Caki2 (cell line): ENCODE measurements at places on chromosomes 12 and 14.

GRCh38 chr12:46370380-46370734 is 2.2 kb downstream of the SLC38A2 start:
- DNase-seq: no peak

DNA sequence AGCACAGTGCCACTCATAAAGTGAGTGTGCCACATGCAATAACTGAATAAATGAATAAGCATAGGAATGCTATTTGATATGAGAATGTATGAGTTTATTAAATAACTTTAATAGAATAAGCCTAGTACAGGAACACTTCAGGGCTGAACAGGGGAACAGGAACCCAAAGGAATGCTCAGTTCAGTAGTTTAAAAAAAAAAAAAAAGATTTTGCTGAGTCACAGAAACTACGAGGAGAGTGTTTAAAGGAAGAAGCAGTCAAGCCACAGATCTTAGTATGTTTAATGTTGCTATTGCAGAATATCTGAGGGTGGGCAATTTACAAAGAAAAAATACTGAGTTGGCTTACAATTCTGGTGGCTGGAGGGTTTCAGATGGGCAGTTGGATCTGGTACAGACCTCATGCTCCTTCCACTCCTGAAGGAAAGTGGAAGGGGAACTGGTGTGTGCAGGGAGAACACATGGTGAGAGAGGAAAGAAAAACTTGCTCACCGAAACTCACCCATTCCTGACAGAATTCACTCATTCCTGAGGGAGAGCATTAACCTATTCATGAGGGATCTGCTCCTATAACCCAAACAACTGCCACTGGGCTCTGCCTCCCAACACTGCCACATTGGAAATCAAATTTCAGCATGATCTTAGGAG is 880.3 kb upstream of the MGAT4C start:
- DNase-seq: peak; percentile 68

- DNase-seq: no peak
These were observed 8.2 kb downstream of the ZFHX2 start for GRCh38 chr14:23543403-23543802.

DNA sequence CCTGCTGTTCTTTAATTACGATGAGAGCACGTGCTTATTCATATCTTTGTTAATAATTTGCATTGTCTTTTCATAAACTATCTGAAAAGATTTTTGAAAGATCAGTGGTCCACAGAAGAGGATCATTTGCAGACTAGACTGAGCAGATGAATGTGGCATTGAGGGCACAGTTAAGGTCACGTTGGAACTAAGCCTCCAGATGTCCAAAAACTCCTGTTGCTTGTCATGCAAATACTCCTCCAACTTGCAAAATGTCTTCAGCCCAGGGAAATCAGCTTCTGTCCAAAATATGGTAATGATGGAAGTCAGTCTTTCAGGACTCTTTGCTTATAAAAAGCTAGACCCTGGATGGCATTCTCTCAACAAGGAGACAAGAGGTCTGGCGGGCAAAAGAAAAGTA is 201.6 kb upstream of the TMEM260 start:
- DNase-seq: no peak

DNA sequence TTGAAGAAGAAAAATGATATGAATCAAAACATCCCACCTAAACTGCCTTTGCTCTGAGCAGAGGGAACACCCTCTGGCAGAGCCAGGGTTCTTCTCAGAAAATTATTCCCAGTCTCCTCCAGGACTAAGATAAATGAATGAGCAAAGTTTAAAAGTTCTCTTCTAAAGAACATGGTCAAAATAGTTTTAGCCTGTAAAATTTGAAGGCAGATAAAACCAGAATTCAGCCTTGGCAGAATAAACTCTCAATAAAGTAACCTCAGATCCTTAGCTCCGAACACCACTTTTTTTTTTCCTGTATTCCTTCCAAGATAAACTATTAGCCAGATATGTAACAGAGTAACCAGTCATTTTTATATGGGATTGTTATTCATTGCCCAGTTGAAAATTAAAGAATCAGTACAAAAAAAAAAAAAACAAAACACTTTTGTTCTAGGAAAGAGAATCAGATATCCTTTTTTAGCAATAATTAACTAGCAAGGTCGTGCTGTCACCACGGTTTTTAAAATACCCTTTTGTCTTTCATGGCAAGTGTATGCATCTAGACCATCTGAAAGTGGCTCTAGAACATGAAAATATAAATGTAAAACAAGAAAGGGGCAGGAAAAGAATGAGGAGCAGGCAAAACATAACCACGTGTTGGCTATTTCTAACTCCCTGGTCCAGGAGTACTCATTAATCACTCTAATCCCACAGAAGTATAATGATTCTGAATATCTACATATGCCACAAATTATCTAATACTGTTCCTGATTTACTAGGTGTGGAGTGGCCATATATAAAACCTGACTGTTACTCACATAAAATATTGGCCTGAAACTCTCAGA is 60.8 kb downstream of the CAPZA3 start:
- DNase-seq: peak; percentile 95

DNA sequence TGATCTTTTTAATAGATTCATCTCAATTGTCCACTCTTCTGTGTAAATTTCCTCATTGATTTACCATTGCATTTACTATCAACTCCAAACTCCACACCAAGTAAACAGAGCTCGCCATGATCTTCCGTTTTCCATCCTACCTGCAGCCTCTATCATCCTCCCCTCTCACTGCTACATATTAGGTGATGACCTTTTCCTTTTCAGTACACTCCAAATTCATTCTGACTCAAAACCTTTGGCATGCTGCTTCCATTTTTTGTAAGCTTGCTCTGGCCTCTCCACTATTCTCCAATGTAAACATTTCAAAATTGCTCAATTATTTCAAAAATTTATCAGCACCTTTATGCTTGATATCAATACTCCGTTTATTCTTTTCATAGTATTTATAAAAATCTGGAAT is 40.2 kb upstream of the PZP start:
- DNase-seq: no peak

DNA sequence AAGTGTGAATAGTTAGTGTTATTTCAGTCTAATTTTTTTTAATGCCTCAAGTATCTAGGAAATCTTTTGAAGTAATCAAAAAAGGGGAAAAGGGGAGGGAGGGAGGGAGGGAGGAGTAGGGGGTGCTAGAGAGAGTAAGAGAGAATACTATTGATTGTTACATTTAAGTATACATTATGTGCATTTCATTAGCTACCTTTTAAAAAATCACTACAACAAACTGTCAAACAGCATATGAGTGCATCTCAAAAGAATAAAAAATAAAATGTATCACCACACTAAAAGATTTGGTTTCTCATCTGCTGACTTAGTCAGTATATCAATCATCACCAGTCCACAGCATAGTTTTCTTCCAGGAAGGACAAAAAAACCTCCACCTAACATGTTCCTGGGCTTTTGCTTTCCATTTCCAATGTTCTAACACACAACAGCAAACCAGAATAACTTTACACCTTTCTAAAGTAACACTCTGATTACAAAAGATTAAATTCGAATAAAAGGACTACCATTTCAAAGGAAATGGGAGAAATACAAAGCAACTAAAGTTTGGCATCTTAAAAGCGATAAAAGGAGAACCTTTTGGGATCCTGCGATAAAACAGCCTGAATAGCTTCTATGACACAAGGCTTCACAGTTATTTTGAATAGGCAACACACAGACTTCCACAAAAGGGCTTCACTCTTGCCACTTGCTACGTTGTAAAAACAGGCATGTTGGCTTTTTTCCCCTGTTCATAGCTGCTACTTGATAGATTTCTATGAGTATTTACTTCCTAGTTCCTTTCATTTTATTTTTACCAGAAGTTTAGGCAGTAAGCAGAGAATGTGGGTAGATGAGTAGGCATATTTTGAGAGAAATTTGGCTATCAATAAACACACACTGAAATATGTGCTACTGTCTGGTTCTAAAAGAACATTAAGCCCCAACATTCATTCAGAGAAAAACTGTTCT is 160.9 kb downstream of the EPS8 start:
- DNase-seq: no peak

- no peak for DNase-seq
These were observed 285.8 kb downstream of the ADGRD1 start for GRCh38 chr12:131239384-131240094.

DNA sequence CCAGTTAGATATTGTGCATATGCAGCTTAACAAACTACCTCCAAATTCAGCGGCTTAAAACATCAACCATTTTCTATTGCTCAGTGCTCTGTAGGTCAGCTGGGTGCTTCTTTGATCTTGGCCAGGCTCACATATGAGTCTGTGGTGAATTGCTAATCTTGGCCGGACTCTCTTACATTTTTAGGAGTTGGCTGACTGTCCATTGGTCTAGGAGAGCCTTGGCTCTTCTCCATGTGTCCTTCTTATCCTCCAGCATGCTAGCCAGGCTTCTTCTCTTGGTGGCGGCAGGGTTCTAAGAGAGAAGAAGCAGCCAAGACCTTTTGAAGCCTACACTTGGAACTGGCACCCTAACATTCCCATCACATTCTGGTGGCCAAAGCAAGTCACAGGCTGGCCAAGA is 174.3 kb upstream of the PWP1 start:
- no peak for DNase-seq

- DNase-seq: no peak
These were observed 173.3 kb downstream of the CCDC59 start for GRCh38 chr12:82184844-82185243.

DNA sequence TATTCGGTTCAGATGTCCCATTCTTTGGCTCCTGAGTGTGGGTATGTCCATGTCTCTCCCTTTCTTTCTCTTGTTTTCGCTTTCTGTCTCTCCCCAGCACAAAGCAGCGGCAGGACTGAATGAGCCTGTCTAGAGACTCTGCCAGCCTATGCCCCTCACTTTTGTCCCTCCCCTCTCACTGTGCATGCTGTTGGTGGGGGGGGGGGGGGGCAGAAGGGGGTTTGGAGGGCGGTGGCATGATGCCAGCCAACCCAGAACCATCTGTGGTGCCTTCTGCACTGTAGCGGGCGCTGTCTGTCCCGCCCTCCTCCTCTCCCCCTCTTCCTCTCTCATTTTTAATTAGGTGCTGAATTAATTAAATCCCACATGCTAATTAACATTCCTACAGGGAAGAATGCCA is 17.7 kb downstream of the NGDN start:
- DNase-seq: no peak

DNA sequence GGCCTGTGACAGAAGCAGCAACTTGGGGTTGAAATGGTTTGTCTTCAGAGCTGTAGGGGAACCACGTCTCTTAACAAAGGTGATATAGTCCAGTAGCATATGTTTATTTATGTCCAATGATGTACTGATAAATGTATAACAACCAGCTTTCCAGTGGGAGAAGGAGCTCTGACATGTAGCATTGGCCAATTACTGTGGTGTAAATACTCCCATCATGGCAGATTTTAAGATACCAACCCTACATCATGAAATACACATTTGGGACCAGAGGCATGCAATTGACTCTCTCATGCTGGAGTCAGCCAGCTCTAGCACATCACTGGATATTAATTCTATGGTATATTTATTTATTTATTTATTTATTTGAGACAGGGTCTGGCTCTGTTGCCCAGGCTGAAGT is 50.6 kb upstream of the CHST11 start:
- no peak for DNase-seq

DNA sequence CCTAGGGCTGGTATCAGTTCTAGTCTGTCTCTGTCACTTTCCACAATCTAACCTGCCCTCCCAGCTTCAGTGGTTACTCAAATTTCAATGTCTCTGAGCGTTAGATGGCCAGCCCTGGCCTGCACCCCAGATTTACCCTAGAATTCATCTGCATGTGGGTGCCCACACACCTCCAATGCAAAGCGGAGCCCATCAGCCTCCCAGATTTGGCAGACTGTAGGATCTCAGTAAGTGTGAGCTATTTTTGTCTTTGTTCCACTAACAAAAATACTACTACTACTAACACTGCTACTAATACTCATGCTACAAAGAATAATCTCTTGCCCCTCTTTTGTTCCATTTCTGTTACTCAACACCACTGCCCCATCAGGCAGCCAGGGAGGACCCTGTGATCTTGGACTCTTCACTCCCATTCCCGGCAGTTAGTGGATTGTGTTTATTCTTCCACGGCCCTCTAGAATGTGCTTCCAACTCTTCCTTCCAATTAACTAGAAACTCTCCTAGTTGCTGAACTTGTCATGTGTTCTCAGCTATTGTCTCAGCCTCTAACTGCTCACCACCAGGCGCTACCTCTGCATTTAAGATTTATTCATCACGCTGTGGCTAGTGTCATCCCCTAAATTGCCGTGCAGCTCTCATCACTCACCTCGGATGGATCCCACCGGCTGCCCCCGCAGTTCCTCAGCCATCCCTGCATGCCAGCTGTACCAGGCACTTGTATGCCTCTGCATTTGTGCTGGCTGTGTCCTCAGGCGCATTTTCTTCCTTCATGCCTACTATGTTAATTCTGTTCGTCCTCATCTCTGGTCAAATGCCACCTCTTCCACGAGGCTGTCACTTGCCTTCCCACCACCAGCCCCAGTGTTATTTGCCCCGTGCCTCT is 150.6 kb upstream of the HIF1A start:
- no peak for DNase-seq

DNA sequence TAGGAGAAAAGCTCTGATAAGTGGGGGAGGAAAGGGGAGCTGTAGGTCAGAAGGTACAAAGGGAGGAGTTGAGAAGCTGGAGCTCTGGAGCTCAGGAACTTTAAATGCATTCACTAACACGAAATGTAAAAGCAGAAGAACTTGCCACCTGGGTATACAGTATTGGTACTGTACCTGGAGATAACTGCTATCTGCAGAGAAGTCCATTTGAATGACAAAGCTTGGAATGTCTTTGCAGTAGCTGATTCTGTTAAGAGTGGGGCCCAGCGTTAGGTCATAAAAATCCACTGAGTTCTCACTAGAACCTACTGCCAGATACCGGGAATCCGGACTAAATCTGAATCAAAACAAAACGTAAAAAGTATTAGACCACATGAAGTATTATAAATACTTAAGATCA is 55.6 kb downstream of the ZC3H14 start:
- DNase-seq: no peak

- no peak for DNase-seq
These were observed 283.8 kb downstream of the VRK1 start for GRCh38 chr14:97080991-97081390.

GRCh38 chr12:68977335-68977734 is 44.4 kb upstream of the CPM start:
- DNase-seq: no peak

GRCh38 chr12:70557583-70558191 is 79.5 kb downstream of the PTPRB start:
- DNase-seq: no peak

DNA sequence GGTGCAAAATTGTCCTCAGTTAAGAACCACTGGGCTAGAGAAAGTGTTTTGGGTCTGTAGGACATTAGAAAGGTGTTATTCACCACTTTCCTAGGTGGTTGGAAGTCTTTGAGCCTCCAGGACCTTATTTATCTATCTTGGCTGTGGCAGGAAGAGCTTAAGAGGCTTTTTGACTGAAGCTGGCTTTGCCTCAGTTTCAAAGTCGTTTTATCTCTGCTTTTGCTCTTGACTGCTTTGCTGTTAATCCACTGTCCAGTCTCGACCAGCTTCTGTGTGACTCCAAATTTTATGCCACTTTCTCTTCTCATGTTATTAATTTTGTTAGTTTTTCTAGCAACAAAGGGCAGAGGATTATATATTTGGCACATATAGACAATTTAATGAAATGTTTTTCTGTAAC is 60.3 kb downstream of the PPHLN1 start:
- DNase-seq: no peak

GRCh38 chr12:25372969-25373817 is 122.5 kb upstream of the KRAS start:
- no peak for DNase-seq

GRCh38 chr12:29316752-29317151 is 64.2 kb downstream of the ERGIC2 start:
- no peak for DNase-seq
